ENCODE measurements at places on chromosomes 5 and 9.

- DNase-seq: peak; percentile 48
These were observed 662.2 kb upstream of the ZNF608 start for GRCh38 chr5:125408448-125409233.

DNA sequence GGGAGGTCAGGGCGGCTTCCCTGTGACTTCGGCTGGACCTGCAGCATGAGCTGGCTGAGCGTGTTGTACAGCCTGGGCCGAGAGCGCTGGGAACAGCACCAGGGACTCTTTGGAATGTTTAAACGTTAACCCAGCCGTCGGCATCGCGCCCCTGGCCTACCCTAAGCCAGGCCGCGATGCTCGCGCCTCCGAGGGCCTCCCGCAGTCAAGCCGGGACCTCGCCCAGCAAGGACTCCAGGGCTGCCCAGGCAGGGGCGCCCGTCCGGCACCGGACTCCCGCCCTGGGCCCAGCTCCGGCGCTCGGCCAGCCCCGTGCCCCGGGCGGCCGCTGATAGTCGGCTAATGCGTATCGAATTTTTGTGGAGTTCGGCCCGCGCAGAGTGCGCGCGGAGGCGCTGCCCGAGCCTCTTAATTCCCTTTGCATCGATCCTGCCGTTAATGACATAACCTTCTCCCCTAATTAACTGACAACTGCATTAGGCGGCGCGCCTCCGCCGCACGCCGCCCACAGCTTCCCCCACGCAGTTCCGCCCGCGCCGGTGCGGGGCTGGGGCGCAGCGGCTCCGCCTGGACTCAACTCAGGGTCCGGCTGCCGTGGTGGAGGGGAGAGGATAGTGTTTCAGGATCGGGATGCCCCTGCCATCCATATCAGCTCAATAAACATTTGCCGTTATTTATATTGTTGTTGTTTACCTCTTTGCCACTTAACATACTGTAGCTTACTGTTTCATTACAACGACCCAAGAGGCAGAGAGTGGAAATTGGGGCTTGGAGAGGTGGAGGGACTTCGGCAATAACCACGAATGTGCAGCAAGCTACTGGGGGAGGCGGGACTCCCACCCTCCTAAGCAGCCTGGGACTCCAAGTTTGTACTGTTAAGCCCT lies 28.8 kb upstream of the CDC23 start:
- DNase-seq: peak; percentile 40

DNA sequence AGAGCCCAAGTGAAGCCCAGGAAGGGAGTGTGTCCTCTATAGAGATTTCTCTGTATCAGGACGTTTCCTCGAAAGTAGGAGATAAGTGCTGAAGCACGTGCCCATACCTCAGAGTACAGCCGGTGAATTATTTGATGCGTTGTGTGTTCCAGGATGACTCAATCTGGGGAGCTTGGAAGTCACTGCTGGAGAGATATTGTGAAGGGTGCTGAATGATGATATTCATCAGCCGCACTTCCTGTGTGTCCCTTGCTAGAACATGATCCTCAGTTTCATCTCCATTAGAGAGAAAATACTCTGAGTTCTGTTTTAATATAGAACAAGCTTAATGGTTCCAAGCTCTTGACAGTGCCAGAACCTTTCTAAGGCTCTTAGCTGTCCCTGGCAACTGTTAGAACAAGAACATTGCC lies 402.3 kb upstream of the ADAMTSL1 start:
- DNase-seq: no peak

DNA sequence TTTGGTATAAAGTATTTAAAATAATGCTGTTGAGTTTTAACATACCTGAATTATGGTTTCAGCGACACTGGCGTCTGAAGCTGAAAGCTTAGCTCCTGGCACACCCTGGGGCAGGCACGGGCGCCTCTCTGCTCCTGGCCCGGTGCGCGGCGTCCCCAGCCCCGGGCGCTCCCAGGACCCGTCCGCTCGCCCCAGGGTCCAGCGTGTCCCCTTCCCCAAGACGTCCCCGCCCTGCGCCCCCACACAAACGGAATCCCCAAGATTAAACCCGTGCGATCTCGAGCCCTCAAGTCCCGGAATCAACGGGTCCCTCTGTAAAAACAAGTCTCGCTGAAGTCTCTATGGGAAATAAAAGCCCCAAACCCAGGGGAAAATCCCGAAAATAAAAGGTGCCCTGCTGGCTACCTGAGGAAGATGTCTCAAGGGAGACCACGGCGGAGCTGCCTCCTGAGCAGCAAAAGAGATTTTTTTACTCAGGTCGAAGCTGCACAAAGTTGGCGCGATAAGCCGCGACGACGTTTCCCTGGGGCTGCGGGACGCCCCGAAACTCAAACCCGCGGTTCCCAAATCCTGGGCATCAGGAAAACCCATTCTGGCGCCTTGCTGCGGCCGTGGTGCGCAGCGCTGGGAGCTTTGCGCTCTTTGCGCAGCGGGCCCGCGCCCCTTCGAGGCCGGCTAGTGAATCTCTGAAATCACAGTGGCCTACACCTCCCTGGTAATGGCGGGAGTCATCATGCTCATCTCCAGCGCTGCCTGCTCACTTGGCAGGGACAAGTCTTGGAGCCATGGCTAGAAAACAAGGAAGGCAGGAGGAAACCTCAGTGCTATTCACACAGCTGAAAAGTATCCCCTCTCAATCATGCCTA lies 6.3 kb upstream of the IFNA8 start:
- DNase-seq: peak; percentile 6

DNA sequence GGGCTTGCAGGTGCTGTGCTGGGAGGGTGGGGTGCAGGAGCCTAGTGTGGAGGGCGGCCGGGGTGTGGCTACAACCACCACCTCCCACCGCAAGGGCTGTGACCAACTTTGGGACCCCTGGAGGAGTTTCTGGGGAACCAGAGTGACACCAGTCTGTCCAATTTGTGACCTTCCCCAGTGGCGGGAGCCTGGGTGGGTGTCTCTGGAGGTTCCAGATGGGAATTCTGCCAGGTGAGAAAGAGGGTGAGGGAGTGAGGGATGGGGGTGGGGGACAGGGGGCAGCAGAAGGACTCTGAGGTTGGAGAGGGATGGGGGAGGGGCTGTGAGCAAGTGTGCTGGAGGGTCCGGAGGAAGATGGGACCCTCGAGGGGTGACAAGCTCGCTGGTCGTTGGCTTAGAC lies 4.2 kb upstream of the CACNA1B start:
- no peak for DNase-seq

DNA sequence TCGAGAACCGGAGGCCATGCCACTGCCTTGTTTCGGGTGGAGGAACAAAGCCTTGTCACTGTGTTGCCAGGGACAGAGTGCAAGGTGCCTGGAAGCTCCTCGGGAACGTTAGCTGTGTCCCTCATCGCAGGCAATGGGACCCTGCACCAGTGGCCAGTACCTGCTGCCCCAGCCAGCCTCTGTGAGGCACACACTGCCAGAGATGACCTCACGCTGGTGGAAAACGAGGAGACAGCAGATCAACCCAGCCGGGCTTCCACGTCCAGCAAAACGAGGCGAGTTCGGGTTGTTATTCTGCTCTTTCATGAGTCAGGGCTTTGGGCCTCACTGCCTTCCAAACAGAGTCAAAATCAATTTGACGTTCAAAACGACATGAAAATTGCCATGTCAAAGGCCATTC lies 104.1 kb downstream of the ADAMTS2 start:
- DNase-seq: no peak
